Iris pigment epithelial cell (primary cell): ENCODE measurements at places on chromosomes 6 and 20.

- peak; percentile 3 for DNase-seq
These were observed 515.4 kb upstream of the PTCHD4 start for GRCh38 chr6:48626421-48626820.

DNA sequence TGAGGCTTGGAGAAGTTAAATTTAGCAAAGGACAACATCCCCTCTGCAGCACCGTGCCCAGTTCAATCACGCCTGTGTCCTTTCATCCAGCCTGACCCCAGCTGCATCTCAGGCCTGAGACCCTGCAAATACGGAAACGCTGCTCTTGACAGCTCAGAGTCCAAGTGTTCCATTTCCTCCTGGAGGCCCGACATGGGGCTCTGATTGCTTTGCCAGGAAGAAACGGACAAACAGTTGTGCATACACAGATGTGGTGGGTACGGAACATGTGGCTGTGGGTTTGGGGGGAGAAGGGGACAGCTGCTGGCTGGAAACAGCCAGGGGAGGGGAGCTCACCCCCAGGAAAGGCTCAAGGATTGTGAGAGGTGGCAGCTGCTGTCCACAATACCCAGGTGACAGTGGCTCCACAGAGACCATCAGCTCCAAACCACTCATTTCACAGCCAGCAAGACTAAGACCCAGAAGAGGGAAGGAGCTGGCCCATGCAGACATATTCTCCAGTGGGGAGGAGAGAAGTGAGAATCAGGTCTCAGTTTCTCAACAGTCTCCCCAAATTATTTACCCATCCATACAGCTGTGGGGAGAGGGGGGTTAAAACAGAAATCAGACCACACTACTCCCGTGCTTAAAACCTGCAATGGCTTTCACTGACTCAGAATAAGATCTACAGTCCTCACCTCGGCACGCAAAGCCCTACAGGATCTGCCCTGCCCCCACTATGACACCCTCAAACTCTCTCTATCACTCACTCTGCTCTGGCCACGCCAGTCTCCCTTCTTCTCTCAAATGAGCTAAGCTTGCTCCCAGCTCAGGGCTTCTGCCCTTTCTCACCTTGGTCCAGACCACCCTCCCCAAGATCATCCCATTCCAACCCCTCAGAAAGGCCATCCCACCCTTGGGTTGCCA lies 89.1 kb downstream of the PREX1 start:
- no peak for DNase-seq

GRCh38 chr20:42641886-42642285 lies 547.8 kb downstream of the PTPRT start:
- no peak for DNase-seq

DNA sequence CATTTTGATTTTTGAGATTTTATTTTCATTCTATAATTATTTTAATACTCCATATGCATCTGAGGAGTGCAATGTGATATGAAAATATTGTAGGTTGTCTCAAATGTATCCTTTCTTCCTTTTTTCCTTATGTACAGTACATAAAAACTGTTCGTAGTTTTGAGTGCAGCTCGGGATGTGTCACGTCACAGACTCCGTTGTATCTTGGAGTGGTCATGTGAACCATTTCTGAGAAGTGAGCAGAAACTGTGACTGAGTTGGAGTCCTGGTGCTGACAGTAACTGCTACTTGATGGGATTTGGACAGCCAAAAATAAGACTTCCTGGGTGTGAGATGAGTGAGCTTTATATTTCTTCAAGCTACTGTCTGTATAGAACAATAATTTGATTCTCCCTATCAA lies 761.4 kb upstream of the MAN1A1 start:
- no peak for DNase-seq

DNA sequence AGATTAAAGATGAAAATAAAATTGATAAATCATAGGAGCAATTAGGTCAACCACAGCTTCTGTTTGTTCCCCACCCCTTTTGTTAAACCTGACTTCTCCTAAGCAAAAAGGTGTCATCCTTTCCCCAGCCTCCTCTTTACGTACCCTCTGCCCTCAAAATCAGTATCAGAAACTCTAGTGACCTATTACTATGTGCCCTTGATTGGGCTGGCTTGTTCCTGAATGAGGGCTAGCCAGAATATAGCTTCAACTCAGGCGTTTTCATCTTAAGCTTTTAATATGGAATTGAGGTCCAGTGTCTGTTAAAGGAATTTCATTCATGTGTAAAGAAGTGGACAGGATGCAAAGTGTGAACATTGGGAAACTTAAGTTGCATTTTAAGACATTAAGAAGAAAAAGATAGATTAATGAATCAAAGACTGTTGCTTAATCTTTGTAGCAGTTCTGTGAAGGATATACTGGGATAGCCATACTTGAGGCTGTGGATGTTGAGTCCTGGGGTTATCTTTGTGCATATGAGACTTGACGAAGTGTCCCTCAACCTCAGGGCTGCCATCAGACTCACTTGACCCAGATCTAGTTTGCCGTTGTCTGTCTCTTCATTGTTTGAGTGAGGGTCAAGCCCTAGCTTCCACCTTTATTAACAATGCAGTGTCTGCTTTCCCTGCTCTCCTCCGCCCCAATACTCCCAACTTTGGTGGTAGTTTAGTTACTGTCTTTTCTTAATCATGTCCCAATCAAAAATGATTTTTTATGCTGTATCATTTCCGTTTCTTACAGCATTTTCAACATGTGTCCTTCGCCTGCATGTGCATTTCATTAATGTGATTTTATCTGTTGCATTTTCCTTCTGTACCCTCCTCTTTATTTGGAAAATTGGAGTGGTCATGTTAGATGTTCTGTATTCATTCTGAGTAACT lies 1.9 kb downstream of the TBPL1 start:
- no peak for DNase-seq

DNA sequence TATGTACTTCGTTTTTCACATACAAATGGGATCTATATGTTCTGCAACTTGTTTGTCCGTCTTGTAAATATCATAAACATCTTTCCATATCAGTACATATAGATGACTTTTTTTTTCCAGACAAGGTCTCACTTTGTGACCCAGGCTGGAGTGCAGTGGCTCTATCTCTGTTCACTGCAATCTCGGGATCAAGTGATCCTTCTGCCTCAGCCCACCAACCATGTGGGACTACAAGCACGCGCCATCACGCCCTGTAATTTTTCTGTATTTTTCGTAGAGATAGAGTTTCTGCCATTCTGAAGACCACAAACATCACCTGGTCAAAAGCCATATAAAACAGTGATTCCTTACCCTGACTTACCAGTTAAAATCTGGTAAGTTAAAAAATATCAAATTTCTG lies 37.7 kb upstream of the SYNCRIP start:
- no peak for DNase-seq

GRCh38 chr6:18603361-18603760 lies 216.2 kb downstream of the RNF144B start:
- DNase-seq, result no peak
